ENCODE measurements at places on chromosomes 4 and X.
A peak's percentile ranks its signal among the peaks of the same experiment; 100 is the strongest.

DNA sequence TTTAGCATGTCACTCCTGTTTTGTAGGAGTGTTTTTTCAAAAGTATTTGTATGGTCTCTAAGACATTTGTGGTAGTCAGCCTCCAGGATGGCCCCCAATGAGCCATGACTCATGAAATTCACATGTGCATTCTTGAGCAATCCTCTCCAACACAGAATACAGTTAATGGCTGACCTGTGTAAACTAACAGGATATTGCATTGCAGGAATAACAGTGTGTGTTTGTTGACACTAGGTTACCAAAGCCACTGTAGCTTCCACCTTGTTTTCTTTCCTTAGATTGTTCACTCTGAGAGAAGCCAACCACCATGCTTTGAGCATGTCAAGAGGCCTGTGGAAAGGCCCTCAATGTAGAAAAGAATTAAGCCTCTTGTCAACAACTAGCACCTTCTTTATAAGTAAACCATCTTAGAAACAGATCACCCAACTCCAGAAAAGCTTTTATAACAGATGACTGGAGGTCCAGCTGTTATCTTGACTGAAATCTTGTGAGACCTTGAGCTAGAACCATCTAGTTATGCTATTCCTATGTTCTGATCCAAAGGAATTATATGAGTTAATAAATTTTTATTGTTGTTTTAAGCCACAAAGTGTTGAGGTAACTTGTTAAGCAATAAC is 28.5 kb downstream of the TBCK start:
- no peak for DNase-seq

GRCh38 chr4:2791518-2792395 is 1.1 kb upstream of the SH3BP2 start:
- DNase-seq = no peak

- no peak for DNase-seq
Observed at GRCh38 chr4:147717878-147718277, 14.0 kb upstream of the ARHGAP10 start.

GRCh38 chrX:42954880-42955279 is 176.9 kb upstream of the PPP1R2C start:
- DNase-seq = no peak

GRCh38 chr4:121277194-121278105 is 103.4 kb downstream of the QRFPR start:
- no peak for DNase-seq

DNA sequence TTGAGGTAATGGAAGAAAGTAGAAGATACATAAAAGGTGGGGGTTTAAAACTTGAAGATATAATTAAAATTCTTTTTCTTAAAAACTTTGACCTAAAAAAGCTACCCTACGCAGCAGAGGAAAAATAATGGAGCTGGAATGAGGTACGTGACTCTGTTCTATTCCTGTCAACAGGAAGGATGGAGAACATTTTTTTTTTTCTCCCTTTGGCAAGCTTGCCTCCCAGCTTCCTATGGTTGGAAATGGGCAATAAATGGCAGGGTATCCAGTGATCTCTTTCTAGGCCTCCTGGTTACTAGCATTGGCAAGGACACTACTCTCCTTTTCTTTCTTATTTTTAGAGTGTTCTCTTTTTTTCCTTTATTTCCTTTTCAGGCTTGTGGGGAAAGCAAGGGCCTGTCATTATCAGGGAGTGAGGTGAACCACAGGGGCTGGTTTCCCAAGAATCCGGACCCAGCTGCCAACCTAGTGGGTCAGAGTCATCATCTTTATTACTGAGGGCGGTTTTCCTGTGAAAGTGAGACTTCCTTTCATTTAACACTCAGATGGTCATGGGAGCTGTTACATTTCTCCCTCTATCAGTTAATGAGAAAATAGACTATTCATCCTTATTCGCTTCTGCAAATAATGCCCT is 224.6 kb downstream of the SPRY1 start:
- no peak for DNase-seq

DNA sequence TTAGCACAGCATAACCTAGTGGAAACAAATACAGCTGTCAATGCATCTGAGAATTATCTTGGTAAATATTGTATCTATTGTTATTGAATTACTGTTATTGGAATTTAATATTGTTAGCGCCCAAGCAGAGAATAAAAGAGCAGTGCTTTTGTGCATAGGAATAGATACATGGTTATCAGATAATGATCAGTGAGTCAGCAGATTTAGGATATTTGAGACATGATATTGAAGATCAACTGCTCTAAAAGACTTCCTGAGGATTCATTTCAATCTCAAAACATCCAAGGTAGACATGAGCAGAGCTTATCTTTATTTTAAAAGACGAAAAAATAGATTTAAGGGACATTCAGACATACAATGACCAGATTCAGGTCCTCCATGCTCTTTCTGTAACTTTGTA is 10.6 kb upstream of the H2AZ1 start:
- DNase-seq = no peak

DNA sequence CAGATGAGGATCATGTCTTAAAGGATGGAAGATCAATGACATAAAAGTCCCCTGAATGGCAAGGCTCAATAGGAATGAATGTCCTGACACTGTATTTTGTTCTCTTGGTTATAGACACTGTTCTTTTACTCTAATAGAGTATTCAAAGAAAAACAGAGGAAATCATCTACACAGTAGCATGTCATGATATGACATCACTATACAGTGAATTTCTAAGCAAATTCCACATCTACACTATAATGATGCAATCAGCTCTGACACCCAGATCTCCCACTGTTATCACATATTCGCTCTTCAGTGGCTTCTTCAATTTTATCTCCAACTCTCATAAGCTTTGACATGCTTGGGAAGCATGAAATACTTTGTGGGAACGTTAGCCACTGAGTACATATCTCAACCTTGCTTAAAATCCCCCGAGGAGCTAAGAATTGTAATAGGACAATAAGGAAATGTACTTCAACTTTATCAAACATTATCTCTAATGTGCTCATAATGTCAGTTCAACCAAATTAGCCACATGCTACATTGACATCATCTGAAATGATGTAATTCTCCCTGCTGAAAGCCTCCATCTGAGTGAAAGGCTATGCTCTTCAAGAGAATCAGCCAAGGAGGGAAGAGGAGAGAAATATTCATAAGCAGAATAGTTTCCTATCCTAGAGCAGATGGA is 139.6 kb upstream of the PTCHD1 start:
- DNase-seq = no peak

- DNase-seq = no peak
Observed at GRCh38 chr4:44493924-44494323, 45.3 kb upstream of the KCTD8 start.

DNA sequence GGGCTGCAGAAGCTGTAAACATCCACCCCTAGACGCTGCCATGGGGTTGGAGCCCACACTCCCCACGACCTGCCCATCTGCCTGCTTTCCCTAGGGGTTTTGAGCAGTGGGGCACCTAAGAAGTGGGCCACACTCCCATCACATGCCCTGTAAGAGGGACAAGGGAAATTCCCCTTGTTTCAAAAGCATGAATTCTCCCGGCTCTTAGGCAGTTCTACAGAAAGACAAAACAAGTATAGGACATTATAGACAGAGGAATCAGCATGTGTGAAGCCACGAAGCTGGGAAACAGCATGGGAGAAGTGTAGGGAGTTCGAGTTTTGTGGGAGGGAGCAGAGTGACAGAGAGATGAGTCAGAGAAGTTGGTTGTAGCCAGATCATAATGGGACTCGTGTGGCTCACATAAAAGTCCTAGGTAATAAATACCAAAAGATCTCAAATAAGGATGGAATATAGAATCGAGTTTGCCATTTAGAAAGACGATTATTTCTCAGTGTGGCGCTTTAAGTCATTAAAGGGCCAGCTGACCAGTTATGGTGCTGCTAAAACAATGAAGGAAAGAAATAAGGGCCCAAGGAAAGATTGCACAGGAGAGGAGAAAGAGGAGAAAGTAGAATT is 23.9 kb downstream of the APOO start:
- no peak for DNase-seq

- DNase-seq = no peak
Observed at GRCh38 chrX:101210630-101211029, 9.0 kb upstream of the DRP2 start.

DNA sequence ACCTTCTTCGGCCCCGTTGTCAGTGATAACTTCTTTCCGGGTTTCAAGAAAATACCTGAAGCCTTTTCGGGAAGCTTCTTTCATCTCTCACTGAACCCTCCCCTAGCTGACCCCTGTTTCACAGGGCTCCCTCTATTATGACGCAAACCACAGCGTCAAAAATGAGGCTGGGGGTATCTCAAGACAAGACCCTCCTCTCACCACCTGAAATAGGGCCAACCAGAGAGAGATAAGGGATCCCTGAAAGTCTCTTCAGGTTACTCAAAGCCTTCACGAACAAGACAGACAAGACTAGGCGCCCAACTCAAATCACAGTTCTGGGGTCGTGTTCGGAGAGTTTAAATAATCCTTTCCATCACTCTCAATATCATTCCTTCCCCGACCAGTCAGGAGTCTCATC is 1.2 kb downstream of the PHF8 start:
- no peak for DNase-seq

- no peak for DNase-seq
Observed at GRCh38 chr4:123986268-123986798, 589.7 kb downstream of the SPRY1 start.

- DNase-seq = no peak
Observed at GRCh38 chr4:135185256-135185655, 983.7 kb upstream of the PABPC4L start.

DNA sequence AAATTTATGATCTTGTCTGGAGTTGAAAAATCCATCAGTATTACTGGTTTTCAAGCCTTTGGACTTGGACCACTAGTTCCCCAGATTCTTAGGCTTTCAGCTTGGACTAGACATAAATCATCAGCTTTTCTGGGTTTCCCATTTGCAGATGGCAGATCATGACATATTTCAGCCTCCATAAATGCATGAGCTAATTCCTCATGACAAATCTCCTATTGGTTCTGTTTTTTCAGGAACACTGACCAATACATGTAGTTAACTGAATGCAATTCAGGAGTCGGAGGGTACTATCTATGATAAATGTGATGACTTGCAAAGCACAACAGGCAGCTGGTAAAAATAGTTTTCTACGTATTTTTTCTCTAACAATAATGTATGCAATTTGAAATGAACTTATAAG is 635.6 kb downstream of the TRAM1L1 start:
- DNase-seq = no peak

GRCh38 chr4:142565771-142566170 is 280.3 kb downstream of the INPP4B start:
- DNase-seq = peak; percentile 74

GRCh38 chr4:148151806-148152205 is 290.4 kb downstream of the NR3C2 start:
- DNase-seq = no peak

DNA sequence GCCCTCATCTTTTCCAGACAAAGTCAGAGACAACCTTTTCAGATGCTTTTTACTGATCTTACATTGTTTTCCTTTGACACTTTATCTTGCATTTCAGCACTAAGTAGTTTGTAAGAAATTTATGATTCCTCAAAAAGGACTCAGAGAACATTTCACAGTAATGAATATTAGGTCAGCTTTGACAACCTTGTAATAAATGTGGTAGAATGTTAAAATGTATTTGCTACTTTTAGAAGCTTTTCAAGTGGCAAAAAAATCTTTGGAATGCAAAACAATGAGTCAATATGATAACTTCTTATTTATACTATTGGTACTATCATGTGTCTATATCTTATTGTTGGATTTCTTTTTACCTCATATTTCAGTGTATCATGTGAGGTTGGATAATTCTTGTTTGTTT is 146.2 kb upstream of the FAT4 start:
- no peak for DNase-seq

GRCh38 chrX:44952329-44953027 is 79.5 kb downstream of the KDM6A start:
- no peak for DNase-seq

GRCh38 chr4:116005806-116006088 is 892.3 kb upstream of the NDST4 start:
- DNase-seq = no peak

DNA sequence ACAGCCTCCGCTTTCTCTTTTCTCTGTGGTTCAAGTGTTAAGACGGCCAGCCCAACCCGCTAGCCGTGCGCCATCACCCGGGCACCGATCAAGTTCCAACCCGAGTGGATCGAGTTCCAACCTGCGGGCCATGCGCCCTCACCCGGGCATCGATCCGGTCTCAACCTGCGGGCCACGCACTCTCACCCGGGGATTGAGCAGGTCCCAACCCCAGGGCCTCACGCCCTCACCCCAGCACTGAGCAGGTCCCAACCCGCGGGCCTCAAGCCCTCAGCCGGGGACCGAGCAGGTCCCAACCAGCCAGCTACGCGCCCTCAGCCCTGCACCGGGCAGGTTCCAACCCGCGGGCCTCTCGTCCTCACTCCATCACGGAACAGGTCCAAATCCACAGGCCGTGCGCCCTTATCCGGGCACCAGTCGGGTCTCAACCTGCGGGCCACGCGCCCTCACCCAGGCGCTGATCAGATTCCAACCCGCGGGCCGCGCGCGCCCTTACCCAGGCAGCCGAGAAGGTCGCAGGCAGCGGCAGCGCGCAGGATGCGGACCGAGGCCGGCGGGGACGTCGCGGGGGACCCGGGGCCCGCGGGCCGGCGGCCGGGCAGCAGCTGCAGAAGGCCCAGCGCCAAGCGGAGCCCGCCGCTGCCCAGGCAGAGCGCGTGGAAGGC is 443 bp downstream of the GPR143 start:
- no peak for DNase-seq

DNA sequence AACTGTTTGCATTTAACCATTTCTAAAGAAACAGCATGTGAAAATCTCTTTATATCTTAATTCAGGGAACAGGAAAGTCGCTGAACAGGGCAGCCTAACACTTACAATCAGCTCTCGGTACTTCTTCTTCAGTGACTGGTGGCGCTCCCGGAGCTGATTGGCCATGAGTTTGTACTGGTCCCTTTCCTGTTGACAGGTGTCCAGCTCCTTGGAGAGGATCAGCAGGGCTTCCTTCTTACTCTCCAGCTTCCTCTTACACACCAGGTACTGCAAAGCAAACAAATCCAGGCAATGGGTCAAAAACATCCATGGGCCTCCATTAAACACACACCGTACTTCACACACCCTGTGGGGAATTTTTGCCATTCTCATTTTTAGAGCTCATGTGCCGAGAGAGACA is 36.4 kb downstream of the CCDC149 start:
- no peak for DNase-seq

DNA sequence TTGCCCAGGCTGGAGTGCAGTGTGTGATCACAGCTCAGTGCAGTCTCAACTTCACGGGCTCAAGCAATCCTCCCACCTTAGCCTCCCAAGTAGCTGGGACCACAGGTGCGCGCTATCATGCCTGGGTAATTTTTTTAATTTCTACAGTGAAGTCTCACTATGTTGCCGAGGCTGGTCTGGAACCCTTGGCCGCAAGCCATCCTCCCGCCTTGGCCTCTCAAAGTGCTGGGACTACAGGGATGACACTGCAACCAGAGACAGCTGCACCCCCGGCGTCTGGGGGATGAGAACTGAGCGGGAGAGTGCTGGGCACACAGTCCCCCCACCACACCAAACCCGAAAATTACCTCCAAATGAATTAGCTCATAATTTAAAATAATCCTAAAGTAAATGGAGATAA is 33.1 kb upstream of the GTPBP6 start:
- DNase-seq = no peak
